GM06990 (cell line): ENCODE measurements at places on chromosomes 2 and 18.

GRCh38 chr2:99864561-99865553 is 277.5 kb downstream of the AFF3 start:
- DNase-seq = no peak

DNA sequence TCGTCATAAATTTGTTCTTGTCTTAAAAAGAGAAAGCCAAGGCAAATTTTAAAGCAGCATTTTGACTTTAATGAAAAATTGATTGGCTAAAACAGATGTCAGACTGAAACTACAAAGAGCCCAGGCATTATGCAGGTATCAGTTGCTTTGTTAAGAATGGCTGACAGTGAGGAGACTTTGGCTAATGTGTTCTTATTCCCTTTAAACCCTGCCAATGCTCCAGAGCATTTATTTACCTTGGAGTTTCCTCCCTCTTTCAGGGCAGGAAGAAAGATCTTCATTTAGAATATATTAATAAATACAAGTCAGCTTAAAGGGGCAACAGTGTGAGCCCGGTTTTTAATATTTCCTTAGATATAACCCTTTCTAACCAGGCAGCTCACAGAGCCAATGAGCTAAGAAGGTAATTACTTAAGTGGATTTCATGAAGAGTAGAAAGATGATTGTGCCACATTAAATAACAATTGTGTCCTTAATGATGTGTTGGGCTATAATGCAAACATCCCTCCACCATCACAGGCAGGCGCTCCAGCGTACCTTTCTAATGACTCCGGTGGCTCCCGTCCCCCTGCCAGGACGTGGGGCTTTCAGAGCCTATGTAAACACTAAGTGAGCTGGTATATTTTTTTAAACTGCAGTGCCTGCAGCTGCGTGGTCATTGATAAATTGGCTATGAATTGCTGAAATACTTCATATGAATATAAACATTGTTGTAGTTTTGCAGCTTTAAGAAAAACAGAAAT is 349.4 kb upstream of the POU3F3 start:
- no peak for DNase-seq

DNA sequence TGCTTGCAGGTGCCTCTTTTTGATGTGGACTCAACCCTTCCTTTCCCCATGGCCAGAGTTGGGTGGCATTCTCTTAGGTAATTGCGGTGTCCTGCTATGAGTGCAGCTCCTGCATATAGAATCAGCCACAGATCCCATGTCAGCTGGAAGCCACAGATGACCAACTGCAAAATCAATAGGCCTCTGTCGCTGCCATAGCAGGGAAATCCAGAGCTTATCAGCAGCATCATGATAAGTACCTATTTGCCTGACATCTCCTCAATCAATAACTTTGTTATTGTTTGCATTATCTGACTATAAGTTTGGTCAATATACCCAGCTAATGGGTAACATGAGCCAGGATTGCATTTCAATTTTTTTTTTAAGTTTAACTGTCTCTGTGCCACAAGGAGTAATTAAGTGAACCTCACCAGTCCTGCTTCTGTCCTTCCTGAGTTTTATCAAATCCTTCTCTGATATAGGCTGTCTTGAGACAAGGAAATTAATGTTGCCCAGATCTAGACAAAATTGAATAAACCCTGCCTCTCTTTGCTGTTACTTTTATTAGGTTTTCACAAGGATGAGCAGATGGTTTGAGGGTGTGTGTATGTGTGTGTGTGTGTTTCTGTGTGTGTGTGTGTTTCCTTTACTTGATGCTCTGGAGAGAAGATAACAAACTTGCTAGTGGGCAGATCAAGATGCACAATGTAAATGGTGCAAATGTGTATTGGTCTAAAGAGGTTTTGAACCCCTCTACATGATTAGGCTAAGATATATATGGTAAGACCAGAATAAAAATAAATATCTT is 59.6 kb upstream of the CREB1 start:
- DNase-seq = no peak

- no peak for DNase-seq
These were observed 127.7 kb downstream of the RNF152 start for GRCh38 chr18:61765097-61765496.

GRCh38 chr2:10783421-10783820 is 29.2 kb downstream of the PDIA6 start:
- DNase-seq = no peak

DNA sequence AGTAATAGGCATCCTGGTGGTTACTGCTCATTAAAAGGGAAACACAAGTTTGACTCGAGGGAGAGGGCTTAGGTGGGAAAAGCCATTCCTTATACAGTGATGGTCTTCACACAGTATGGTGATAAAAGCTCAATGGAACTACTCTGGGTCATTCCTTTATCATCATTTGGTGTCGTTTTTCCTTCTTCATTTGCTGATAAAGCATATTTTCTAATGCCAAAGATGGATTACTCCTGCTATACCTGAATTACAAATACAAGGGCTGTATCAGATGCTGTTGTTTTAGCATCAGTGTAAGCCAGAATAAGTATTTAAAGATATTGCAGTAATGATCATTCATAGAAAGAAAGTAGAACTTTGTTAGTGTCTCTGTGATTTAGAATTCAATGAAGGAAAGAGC is 563.7 kb downstream of the PLCL1 start:
- no peak for DNase-seq

GRCh38 chr2:80058562-80058961 is 246.0 kb downstream of the LRRTM1 start:
- no peak for DNase-seq

DNA sequence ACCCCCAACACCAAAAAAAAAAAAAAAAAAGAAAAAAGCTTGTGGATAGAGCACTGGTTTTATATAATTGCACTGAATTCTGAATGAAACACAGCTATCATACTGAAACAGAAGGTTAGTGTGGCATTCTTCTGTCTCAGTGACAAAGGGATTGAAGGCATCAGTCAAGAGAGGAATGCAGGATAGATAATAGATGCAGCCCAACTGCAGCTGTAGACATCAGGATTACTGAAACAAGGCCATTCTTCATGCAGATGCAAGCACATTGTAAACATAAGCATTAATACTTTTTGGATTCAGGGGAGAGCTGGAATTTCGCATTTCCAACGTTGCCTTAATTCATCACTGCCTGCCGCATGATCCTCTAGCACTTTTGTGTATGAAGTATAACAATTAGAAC is 897.4 kb upstream of the KLHL29 start:
- no peak for DNase-seq

- no peak for DNase-seq
These were observed 76.4 kb downstream of the ADD2 start for GRCh38 chr2:70691497-70692140.

GRCh38 chr2:37570773-37571586 is 100.5 kb downstream of the CDC42EP3 start:
- DNase-seq = peak; percentile 82

- no peak for DNase-seq
These were observed 29.1 kb upstream of the ZC3H15 start for GRCh38 chr2:186456941-186457340.

DNA sequence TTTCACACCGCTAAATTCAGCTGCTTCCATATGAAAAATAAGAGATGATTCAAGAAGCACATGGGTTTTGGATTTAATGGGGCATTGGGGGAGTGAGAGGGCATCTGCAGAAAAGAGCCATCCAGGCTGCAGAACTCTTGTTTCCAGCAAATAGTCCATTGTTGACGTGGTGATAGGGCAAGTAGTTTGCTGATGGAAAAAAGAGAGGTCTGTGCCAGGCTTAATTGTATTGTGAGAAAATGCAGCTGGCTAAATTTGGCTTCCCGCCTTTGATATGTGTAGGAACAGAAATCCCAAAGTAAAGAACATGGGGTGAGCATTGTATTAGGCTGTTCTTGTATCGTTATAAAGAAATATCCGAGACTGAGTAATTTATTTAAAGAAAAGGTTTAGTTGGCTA is 199.5 kb downstream of the SETBP1 start:
- DNase-seq = no peak

DNA sequence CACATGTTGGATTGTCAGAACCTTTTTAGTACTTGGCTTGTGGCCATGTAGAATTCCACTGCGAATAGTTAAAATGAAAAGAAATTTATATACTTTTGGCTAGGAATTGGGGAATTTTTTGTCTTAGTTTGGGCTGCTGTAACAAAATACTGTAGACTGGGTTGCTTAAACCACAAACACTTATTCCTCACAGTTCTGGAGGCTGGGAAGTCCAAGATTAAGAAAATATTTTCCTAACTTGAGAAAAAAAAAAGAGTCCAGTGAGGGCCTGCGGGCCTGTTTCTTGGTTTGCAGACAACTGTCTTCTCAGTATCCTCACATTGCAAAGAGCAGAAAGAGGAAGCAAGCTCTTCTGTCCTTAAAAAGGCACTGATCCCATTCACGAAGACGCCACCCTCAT is 81.9 kb downstream of the CD226 start:
- no peak for DNase-seq

DNA sequence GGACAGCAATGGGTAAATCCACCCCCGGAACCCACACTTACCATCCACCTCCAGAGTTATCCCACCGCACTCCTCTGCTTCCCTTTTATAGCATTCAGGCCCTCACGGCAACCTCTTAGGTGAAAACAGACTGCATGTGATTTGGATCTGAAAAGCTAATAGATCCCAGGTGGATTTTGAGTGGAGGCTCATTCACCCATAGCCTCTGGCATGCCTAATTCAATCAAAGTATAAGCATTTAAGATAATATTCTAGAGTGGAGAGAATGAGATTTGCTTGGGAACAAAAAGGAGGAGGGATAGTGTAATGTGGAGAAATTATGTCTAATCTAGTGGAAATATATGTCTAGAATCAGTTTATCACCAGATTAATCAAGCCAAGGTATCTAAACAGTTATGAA is 17.1 kb downstream of the SLC14A1 start:
- DNase-seq = no peak

GRCh38 chr2:164538240-164538866 is 82.9 kb downstream of the GRB14 start:
- DNase-seq = no peak

DNA sequence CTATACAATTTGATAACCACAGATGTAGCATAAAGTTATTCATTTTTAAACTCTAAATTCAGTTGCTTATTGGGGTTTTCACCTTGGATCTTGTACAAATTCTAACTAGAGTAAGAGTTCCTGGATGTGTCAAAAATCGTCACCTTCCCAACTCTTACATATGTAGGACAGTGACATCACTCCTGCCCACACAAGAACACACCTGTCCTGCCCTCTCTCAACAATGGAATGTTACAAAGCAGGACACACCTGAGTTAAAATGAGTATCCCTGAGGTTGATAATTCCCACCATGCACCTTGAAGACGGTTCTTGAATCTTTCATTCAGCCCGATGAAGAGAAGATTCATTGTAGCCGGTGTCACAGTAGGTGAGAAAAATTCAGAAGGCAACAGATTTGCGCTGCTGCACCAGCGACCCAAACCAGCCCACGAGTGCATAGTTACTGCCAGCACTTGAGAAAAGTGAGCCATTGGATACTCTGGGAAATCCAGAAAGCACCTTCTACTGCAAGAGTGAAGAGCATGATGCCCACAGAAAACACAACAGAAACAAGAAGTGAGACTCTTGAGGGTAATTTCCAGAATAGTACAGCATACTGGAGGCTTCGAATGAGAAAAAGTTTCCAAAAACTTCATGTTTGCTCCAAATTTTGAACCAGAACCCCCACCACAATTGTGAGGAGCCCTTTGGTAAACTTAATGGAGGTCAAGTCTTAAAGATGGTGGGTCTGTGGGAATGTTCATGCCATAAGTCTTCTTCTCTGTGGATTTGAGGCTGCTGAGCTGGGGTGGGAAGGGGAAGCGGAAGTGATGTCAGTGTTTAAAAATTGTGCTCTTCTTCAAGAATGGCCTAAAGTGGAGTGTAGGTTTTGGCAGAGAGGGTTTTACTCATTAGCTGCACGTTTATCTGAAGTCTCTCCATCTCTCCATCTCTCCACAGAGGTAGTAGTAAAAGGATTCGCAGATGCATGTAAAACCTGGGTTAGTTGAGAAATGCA is 34.7 kb upstream of the ADAM23 start:
- DNase-seq = peak; percentile 50

DNA sequence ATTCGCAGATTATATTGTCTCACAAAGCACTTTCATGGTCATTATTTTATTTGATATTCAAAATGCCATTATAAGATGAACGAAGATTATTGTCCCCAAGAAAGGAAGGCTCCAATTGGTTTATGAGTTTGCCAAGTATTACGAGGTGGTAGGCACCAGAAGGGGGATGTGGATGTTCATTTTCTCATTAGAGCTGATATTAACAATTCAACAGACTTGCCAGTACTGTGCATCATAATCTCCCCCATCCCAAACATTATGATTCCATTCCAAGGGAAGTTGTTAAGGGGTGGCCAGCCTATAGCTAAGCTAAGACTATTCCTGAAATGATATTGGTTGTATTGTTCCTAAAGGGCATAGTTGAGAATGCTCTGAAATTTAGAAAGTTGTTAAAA is 257.7 kb downstream of the PRKCE start:
- no peak for DNase-seq

- DNase-seq = no peak
These were observed 59.9 kb upstream of the REG3A start for GRCh38 chr2:79219383-79219988.

DNA sequence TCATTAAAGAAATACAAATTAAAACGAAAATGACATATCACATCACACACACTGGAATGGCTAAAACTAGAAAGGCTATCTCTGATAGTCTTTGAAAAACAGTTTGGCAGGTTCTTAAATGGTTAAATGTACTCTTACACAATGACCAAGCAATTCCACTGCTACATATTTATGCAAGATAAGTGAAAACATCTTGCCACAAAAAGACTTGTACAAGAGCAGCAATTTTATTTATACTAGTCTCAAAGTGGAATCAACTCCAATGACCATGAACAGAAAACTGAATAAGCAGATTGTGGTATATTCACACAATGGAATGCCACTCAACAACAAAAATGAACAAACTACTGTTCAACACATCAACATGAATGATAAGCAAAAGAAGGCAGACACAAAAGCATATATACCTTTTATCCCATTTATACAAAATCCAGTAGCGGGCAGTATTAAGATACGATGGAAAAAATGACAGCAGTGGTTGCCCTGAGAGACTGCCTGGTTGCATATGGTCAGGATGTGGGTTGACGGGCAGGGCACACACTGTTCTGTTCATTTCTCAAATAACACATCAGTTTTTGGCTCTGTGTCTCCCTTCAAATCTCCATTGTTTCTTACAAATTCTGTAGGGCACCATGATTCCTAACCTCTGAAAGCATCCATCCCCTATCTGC is 25.4 kb downstream of the SP100 start:
- no peak for DNase-seq

GRCh38 chr18:59736061-59736460 is 38.8 kb upstream of the CCBE1 start:
- DNase-seq = no peak

GRCh38 chr2:134692499-134692898 is 26.3 kb downstream of the TMEM163 start:
- DNase-seq = no peak
